ENCODE measurements at places on chromosomes 2 and 18. TPM values are rescaled to one million over a fixed set of nuclear protein-coding genes. Genes with fewer than 3 reads are reported as not detected.

GRCh38 chr2:8477552-8478470 is 204.0 kb upstream of the ID2 start:
- DNase-seq, result no peak

DNA sequence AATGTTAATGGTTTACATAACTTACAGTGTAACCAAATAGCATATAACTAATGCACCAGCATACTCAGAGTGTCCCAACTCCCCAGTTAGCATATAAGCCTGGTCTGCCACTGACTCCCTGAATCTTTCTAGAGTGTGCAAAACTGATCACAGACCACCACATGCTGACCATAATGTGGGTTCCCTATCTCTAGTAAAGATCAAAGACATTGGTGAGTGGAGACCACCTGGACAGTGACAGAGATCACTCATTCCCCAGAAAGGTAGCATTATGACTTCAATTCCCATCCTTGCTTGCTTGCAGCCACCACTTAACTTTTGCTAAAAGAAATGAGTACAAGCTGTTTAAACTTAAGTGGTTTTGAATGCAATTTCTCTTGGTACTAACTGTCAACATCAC is 39.0 kb downstream of the KANSL1L start:
- no peak for DNase-seq

The GALNT3 gene
- polyA plus RNA-seq, result 0.92 TPM

The HOXD10 gene
- not detected for polyA plus RNA-seq

DNA sequence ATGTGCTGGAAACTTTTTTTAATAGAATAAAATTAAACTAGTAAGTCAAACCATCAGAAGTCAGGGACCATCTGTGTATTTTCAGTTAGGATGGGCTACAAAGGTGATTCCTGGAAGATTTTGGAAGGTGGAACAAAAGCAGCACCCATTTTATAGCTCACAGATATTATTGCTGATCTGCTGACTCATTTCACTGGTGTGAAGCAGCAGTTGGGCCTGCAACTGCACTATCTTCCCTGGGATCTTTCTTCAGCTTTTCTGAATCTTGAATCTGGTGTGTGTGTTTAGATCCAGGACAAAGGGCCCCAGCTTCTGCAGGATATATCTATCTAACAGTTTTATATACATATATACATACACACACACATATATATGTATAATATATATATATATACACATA is 35.6 kb upstream of the BCL11A start:
- no peak for DNase-seq
